ENCODE measurements at places on chromosomes 16 and 17.

GRCh38 chr16:84786605-84787262 is 33.1 kb upstream of the CRISPLD2 start:
- DNase-seq: no peak

DNA sequence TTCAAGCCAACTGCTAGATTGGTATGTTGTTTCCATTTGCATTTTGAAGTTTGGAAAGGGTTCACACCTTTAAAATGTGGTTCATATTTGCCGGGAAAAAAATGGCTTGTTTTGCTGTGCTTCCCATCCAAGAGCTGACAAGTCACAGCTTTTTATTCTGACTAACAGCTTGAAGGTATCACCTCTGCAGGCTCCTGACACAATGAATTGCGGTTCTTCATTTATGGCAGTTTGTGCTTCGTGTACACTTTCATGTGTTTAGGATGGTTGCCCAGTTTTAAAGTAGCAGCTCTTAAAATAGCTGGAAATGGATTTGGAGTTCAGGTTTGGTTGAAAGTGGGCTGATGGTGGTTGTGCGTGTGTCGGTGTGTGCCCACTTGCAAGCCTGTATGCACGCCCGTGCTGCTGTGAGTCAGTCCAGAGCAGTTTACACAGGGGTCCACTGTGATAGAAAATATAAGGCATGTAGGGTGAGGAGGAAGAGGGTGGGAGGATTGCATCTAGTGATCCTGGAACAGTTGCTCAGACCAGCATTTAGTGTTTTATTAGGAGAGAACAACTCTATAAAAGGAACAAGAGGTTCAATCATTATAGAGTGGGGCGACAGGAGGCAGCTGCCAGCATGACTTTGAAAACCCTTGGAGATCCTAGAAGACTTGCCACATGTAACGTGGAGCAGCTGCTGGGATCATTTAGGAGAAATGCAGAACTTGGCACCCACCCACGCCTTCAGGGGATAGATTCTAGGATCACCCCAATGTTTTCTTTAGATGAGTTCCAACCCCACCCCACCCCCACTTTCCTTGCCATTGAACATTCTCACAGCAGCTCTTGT is 108.0 kb upstream of the TBX2 start:
- DNase-seq: no peak

- no peak for DNase-seq
These were observed 28.2 kb upstream of the CORO1A start for GRCh38 chr16:30155188-30155587.

- no peak for DNase-seq
These were observed 15.6 kb downstream of the TRAF4 start for GRCh38 chr17:28759256-28759865.

GRCh38 chr17:8728251-8728938 is 16.2 kb downstream of the CCDC42 start:
- no peak for DNase-seq

DNA sequence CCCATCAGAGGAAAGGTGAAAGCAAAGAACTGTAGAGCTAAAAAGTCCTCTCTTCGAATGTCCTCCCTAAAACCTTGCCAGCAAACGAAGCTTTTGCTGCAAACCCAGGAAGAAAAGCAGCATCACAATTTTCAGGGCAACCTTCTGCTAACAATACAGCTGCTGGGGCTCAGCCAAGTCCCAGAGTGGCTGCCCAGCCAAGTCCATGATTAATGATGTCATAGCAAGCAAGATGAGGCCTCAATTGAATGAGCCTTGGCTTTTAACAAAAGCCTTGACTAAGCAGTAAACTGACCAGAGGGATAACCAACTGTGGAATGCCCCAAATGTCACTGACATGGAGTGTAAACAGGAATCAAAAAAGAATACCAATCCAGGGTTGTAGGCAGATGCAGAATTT is 342.7 kb downstream of the PMP22 start:
- peak; percentile 29 for DNase-seq

GRCh38 chr16:21339941-21340340 is 61.9 kb upstream of the CRYM start:
- DNase-seq: peak; percentile 2

Measured in Ammon's horn (tissue), 1 donor.